ENCODE measurements at places on chromosomes 16 and 17.
A peak's percentile ranks its signal among the peaks of the same experiment; 100 is the strongest.

DNA sequence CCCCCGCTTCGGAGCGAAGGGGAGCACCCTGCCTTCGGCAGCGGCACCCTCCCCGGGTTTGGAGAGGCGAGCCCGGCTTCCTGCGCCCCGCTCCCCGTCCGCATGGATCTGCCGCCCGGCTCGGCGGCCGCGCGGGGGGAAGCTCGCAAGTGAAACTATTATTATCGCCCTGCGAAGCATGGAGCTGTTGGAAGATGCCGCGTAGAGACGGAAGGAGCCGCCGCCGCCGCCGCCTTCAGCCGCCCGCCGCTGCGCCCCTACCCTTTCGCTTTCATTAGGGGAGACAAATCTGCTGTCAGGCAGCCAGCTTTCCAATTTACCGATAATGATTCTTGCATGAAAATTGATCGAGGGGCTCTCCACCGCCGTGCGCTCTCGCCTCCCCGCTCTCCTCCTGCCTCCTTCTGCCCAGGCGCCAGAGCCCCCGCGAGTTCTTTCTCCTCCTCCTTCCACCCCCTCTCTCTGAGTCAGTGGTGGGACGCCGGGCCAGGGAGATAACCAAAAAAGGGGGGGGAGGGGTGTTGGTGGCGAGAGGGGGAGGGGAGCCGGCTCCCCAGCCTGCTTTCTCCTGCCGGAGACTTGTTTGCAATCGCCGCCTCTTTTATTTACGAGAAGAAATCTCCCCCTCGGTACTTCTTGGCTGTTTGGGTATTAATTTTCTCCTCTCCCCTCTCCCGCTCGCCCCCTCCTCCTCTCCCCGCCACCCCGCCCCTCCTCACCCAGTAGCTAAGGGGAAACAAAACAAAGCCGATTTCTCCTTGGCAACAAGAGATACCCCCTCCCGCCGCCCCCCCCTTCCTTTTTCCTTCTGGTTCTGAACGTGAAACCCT lies 58.0 kb upstream of the GSE1 start:
- peak; percentile 62 for DNase-seq

- no peak for DNase-seq
Measured at GRCh38 chr16:77617996-77618395, 104.3 kb upstream of the NUDT7 start.

GRCh38 chr17:81086789-81087551 lies 52.0 kb downstream of the BAIAP2 start:
- no peak for DNase-seq

- DNase-seq: no peak
Measured at GRCh38 chr16:17598968-17599367, 128.2 kb upstream of the XYLT1 start.

GRCh38 chr16:80580109-80580832 lies 39.5 kb downstream of the DYNLRB2 start:
- peak; percentile 52 for DNase-seq

- no peak for DNase-seq
Measured at GRCh38 chr16:58730724-58731370, 3.3 kb downstream of the GOT2 start.

DNA sequence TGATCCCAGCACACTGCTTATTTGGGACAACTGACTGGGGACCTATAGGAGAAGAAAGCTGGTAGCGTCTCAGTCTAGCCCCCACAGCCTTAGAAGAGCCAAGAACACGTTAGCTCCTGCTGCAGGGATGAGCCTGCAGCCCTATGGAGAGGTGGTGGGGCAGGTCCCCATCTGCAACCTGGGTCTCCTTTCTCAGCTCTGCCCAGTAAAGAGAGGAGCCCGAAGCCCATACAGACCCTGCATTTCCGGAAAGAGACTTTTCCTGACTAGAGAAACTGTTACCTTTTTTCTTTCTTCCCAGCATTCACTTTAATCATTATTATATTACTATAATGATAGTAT lies 788 bp downstream of the METTL22 start:
- DNase-seq: no peak

DNA sequence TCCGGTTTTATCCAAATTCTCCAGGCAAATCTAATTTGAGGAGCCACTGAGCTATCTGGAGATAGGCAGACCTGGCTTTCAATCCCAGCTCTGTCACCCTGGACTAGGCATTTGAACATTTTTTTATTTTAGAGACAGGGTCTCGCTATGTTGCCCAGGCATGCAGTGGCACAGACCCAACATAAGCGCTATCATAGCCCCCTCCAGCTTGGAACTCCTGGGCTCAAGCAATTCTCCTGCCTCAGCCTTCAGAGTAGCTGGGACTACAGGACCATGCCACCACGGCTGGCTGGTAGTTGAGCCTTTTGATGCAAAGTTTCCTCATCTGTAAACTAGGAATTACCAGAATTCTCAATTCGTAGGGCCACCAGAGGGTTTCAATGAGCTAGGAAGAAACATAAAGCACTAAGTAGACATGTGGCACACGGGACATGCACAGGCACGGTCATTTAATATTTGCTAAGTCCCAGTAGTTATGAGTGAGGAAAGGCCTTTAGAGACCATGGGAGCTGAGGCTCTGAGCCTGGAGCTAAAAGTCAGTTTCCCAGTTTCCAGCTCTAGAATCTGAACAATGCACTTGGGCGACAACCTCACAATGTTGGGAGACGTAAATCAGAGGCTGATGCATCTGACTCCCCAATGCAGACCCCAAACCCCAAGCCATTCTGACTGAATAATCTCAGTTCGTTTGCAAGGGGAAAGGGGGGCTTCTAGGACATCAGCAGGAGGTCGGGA lies 1.1 kb downstream of the ELOB start:
- DNase-seq: no peak

GRCh38 chr17:26782153-26782552 lies 511.8 kb upstream of the WSB1 start:
- no peak for DNase-seq

- no peak for DNase-seq
Measured at GRCh38 chr16:1034230-1035065, 38.1 kb upstream of the SSTR5 start.

DNA sequence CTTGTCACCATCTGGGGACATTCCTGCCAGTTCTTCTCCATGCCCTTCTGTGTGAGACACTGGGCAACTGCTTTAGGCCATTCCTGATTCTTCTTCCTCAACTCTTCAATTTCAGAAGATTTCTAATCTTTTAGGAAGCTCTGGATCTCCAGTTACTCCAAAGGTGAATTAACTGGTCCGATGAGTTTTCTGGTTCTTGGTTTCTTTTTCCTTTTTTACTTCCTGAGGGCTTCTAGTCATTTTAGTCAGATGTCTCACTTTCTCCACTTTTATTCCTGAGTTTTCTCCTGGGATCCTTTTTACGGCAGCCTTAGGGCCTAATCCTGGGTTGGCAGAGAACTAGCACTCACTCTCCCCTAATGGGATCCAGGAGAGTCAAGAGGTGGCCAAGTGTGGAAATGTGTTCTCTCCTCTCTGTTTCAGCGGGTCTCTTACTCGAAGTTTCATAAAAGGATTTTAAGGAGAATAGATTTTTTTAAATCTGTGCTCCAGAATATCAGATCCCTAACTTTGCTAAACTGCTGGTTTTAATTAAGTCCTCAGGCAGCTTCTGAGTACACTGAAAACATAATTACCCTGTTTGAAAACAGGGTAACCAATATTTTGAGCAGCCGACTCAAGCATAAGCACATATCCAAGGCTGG lies 107.6 kb downstream of the RMI2 start:
- no peak for DNase-seq

- DNase-seq: no peak
Measured at GRCh38 chr16:84233748-84234147, 6.1 kb downstream of the KCNG4 start.

GRCh38 chr16:89266521-89267134 lies 49.1 kb downstream of the ZNF778 start:
- DNase-seq: no peak

DNA sequence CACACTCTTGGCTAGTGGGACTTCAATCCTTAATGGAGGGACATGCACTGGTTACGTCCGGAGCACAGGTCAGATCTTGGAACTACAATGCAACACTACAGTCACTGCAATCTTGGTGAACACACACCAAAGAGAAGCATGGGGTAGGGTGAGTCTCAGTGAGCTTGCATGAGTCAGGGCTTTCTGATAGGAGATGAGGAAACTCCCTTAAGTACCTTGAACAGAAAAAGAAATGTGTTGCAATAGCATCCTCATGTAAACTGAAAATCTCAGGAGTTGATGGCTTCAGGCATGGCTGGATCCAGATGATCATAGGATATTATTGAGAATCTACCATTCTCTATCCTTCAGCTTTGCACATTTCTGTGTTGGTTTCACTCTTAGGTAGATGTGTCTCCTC lies 54.1 kb downstream of the CES1 start:
- no peak for DNase-seq

GRCh38 chr16:56861756-56862155 lies 3.3 kb upstream of the SLC12A3 start:
- no peak for DNase-seq

DNA sequence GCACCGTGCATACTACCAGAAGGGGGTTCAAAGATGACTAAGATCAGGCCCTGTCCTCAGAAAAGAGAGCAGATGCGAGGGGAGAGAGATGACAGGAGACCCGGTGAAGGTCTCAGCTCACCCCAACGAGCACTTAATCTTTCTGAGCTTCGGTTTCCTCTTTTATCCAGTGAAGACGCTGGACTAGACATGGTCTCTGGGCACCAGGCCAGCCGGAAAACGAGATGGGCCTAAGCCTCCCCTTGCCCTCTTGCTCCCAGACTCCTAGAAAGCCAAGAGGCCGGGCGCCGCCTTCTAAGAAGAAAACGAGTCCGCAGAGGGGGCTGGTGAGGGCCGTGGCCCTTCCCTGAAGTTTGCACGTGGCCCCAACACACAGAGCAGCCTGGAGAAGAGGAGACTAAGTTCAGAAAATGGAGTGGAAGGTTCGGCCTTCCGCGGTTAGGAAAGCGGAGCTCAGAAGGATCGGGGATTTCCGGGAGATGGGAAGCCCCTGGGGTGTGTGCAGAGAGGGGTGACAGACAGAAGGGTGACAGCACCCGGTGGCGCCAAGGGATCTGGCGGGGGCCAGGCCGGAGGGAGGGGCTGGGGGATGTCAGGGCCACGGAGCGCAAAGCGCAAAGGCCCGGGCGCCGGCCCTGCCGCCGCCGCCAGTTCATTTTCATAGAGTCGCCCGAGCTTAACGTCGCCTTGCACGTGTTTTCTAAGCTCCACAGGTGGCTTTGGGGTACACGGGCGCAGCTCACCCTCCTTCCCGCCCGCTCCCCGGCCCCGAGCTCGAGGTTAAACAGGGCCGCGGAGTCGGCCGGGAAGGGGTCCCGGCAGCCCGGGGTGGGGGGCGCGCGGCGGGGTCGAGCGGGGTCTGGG lies 42.1 kb upstream of the BHLHA9 start:
- no peak for DNase-seq

DNA sequence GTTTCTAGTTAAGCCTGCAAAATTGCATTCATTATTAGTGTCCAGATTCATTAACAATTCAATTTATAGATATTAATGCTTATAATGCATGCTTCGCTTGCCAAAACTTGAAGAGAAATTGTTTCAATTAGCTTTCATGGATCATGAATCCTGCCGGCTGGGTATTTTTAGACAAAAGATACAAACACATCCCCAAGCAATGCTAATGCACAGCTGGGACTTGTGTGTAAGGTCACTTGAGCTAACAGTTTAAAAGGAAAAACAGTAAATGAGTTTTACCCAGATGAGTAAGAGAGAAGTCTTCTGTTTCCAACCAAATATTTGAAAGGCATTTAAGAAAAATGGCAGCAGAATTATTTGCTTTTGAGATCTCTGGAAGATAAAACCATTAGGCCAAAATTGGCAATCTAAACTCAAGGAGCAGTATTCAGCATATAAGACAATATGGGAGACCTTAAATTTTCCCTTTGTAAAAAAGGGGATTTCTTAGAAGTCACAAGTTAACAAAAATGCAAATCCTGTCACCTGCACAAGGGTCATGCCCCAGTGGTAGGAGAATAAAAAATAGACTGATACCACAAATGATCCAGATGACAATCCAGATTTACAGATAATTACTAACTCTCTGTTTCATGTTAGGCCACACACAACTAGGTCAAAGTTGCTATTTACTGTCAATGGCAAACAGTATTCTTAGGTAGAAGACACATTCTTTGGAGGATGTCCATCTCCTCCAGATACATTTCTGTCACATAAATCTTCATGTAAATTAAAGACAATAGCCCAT lies 418.4 kb upstream of the PMFBP1 start:
- DNase-seq: no peak

DNA sequence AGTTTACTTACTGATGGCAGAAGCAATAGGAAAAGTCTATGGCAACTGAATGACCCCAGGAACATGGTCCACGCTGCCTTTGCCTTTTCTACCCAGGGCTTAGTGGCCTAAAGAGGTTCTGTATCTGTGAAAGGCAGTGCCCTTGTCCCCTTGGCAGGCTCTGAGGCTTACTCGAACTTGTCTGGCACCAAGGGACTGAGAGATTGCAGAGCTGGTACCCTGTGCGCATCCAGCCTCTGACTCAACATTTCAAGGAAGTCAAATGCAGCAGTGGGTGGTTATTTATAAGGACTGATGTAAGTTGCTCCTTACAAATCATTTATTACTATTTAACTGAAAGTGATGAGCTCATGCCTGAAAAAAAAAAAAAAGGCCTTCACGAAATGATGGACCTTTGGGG lies 299.9 kb upstream of the MYOCD start:
- DNase-seq: no peak

GRCh38 chr17:40326014-40326831 lies 17.2 kb downstream of the RARA start:
- peak; percentile 51 for DNase-seq

DNA sequence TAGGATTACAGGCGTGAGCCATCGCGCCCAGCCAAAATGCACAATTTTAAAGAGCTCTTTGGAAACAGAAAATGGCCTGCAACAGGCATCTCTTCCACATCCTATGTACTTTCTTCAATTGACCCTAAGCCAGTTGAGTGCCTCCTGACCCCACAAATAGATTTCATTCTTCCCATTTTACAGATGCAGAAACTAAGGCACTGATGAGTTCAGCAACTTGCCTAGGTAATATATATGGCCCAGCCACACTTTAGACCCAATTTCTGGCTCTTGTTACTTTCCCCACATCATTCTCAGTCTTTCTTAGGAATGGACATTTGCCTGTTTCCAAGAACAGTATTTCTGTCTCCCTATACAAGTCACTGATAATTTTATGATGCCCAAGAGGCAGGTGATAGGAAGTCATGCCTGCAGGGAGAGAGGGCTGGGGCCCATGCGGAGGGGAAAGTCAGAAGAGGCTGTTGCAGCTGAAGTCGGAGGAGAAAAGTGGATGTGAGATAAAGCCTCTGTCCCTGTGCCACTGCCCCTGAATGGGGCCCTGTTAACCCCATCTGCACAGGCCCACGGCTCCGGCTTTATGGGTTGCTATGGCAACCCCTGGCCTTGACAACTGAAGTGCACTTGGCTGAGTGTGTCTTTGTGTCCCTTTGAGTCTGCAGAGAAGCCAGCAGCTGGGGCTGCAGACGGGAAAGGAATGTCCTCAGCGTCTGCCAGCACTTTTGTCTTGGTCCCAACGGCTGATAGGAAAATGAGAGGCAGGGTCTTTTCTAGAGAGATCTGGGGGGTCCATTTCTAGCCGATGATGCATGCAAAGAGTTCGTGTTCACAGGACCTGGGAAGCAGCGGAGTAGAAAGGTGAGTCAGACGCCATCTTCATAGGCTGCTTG lies 45.9 kb downstream of the ABAT start:
- DNase-seq: no peak

Measured in activated CD4-positive, alpha-beta T cell treated with anti-CD3 and anti-CD28 coated beads for 4 hours (primary cell).